ENCODE measurements at places on chromosomes 7 and 10.

- peak; percentile 47 for DNase-seq
Measured at GRCh38 chr10:114401195-114401791, 3.0 kb downstream of the AFAP1L2 start.

DNA sequence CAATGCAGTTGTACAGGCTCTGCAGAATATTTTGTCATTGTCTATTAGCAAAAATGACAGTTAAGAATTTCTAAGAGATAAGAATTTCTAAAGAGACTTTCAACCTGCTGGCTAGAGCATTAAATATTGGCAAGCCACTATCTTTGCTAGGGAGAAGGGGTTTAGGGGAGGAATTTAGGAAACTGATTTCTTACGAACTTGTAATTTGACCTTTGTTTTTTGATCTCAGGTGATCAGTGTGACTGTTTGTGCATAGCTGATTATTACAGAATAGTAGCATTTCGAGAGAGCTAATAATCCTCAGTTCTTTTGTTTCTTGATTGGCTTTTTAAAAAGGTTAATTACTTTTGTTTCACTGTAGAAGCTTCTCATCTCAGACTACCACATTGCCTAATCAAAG, 68.1 kb downstream of the ST7 start:
- no peak for DNase-seq

GRCh38 chr10:113386005-113386404, 166.8 kb upstream of the HABP2 start:
- DNase-seq: peak; percentile 34

- DNase-seq: no peak
Measured at GRCh38 chr10:70148516-70148915, 2.0 kb upstream of the TYSND1 start.

DNA sequence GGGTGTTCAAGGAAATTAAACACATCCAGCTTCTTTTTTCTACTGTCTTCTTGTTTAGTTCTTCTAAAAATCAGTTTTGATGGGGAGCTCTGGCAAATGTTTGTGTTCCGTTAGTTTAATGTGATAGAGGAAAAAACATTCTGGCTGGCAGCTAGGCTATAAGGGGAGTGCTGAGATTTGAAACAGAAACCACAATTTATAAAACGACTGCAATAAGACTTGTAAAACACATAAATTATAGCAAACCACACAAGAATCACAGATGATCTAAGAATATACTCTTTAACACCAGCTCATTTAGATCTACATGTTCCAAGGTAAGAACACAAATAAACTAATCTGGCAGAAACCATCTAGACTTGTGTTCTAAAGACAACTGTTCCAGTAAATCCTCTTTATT, 425.5 kb downstream of the CNTNAP2 start:
- DNase-seq: no peak

DNA sequence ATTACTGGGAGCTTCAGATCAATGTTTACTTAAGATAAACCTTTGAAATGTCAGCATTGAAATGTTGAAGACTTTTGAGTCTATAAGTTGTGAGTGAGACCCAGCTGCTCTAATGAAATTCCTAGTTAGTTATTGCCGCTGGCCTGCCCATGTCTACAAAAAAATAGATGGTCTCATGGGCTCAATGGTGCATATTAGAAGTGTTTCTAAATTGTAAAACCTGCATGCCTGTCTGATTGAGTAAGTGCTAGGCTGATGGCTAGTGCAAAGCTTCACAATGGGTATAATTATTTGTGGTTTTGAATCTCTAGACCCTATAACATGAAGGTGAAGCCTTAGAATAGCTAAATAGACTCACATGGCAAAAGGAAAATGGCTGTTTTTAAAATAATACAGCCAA, 234.5 kb downstream of the SORCS3 start:
- DNase-seq: no peak

- DNase-seq: no peak
Measured at GRCh38 chr10:29616542-29616941, 18.2 kb downstream of the SVIL start.

- DNase-seq: peak; percentile 56
Measured at GRCh38 chr10:24503461-24504320, 220.0 kb downstream of the ARHGAP21 start.

DNA sequence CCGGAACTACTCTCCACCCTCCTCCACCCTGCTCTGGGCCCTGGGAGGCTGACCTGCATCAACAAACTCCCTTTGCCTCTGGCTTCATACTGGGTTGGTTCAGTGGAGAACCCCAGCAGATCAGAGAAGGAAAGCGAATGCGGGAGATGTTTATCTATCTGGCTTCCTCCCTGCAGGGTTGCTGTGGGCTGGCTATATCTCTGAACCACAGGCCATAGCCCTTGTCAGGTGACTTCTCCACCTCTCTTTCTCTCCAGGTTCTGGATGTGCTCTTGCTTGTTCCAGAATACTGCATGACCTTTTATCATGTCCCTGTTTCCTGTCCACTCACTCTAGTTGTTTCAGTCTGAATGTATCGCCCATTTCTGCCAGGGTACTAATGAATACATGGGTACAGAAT, 51.7 kb upstream of the IFRD1 start:
- no peak for DNase-seq

GRCh38 chr7:140042386-140042670, 20.4 kb downstream of the PARP12 start:
- no peak for DNase-seq

DNA sequence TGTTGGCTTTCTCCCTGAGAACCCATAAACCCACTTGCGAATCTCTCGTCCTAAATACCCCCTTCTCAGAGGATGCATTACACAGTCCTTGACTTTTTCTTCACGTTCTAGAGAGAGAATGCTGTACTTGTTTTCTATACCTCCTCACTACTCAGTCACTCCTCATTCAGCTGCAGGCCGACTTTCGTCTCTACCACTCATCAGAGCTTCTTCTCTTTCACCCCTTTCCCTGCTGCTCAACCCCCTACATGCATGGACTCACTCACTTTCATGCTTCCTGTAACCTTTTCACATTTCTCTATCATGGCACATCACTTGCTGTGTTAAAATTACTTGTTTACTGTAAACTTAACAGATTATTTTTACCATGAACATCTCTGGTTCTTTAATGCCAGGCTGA, 19.8 kb downstream of the MDFIC start:
- DNase-seq: no peak

All from fibroblast of the aortic adventitia (primary cell).